Type B pancreatic cell (in vitro differentiated cells): ENCODE measurements at places on chromosomes 2 and 18.

DNA sequence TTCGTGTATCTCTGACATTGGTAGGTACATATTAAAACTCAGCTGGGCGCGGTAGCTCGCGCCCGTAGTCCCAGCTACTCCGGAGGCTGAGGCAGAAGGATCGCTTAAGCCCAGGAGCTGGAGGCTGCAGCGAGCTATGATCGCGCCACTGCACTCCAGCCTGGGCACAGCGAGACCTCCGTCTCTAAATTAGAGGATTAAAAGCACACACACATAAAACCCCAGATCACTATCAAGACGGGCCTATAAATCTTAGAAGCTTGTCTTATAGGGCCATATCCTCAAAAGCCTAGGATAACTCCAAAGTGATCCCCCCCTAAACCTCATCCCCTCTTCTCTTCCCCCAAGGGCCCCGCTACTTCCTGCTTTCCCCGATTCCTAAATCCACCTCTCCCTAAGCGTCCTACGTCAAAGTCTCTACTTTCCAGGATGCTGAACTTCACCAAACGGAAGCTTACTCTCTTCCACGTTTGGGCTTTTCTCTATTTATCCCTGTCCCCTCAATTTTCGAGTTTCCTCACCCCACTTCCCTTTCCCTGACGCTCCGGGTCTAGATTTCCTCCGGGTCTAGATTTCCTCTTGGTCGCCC, 707 bp downstream of the KRCC1 start:
- no peak for DNase-seq

DNA sequence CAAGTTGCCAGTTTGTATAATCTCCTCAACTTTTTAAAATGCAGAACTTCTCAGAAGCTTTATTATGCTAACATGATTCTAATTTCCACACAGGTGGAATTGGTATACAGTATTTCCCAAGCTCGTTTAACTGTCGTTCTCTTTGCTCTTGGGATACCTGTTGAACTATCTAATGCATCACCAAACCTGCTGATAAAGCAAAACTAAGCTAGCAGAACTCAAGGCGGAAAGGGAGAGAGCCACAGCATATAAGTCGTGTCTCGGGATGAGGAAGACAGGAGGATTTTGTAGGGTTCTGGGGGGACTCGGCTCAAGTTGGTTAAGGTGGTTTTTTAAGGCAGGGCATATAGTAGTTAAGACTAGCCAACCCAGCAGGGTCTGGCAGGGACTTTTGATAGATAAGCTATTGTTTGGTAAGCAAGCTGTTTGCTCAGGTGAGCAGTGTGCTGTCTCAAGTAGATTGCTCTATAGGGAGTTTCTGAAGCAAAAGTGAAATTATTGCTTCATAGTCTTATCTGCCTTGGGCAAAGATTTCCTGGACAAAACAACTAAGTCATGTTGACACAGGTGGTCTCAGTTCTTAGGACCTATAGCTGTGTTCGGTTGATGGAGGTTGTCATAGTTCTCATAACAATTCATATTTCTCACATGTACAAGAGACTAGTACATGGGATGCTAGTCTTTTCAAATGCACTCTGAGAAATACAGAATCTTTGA, 28.2 kb upstream of the CHRNA1 start:
- DNase-seq: no peak

DNA sequence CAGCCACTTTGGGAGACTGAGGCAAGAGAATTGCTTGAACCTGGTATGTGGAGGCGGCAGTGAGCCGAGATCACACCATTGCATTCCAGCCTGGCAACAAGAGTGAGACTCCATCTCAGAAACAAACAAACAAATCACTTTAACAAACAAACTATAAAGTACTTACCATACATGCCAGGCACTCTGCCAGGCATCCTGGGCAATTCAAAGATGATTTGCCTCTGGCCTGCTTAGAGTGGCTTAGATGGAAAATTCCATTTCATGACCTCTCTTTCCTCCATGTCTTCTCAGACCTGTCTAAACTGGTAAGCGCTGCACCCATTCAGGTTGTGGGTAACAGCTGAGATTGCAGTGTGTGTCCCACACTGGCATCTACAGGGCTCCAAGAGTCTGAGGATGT, 273.2 kb downstream of the BCL2 start:
- DNase-seq: no peak

DNA sequence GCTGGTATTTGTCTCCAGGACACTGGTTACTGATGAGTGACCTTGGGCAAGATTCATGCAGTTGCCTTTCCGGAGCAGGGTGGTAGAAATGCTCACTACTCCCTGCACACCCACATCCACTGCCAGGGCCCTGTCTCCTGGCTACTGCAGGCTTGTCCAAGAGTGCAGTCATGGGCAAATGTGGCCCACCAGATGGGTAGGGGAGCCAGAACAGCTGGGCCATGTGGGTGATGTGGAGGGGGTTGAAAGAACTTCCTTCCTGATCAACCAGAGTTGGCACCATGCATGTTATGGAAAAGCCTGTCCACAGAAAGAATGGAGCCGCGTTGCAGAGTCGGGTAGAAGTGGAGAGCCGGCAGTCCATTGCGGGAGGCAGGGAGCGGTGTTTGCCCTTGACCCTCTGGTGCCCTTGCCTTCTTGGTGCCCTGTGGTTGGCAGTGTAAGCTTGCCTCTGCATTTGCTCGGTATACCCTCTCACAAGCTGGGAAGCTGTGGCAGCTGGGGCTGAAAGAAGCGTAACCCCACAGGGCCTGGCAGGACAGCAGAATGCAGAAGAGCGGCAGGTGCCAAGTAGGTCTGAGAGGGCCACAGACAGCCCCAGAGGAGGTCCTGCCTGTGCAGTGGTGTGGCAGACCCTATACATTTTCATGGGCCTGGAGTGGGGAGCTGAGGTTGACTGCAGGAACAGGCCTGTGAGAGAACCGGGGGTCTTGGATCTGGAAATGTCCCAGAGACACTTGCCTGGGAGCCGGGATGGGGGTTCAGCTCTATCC, 253.2 kb downstream of the TFCP2L1 start:
- DNase-seq: peak; percentile 59

DNA sequence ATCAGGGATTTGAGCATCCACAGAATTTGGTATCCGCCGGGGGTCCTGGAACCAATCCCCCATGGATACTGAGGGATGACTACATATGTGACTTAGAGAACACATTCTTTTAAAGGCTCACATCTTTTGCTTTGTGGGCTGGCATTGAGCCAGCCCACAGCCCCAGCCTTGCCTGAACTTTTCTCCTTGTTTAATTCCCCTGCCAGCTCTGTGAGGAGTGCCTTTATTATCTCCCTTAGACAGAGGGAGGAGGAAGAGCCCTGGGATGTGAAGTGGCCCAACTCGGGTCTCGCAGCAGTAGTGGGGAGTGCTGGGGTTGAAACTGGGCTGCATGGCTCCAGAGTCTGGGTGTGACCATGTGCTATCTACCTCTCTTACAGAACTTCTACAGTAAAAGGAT, 7.6 kb downstream of the TTC39C start:
- DNase-seq: no peak

GRCh38 chr2:80303909-80304837, at the start of gene LRRTM1:
LRRTM1 (minus strand) TSS chr2:80304752; CDS start chr2:80303819, 933 bp downstream.
- peak; percentile 69 for DNase-seq

DNA sequence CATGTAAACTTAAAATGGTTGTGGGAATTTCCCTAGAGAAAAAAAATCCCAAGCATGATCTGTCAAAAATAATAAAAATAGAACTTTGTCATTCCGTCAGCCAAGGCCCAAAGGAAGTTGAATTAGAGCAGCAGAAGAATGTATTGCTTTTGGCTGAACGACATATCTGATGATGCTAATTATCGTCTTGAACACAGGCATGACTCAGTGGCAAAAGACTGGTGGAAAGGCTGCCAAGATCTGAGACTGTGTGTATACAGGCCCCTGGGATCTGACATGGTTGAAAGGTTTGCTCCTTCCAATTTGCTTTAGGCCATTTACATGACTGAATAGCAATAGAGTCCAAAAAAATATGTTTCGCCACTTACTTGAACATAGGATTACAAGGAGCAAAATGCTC, 1057.1 kb upstream of the CRIM1 start:
- no peak for DNase-seq

GRCh38 chr2:229650901-229651300, 63.5 kb downstream of the DNER start:
- no peak for DNase-seq

DNA sequence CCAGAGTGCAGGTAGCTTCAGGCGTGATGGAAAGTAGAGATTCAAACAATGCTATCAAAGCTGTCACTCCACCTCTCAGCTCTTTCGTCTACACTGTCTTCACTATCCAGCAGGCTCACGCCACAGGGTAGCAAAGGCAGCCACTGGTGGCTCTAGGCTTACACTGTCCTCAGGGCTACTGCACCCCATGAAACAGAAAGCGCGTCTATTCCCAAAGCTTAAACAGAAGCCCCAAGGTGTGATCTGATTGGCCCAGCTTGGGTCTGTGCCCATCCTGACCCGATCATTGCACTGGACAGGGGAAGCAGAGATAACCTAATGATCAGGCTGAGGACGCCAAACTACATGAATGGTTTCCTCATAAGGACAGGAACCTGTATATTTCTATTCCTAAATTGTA, 100.1 kb downstream of the PDCL3 start:
- no peak for DNase-seq

- no peak for DNase-seq
Measured at GRCh38 chr2:156512451-156512850, 76.3 kb downstream of the GPD2 start.

DNA sequence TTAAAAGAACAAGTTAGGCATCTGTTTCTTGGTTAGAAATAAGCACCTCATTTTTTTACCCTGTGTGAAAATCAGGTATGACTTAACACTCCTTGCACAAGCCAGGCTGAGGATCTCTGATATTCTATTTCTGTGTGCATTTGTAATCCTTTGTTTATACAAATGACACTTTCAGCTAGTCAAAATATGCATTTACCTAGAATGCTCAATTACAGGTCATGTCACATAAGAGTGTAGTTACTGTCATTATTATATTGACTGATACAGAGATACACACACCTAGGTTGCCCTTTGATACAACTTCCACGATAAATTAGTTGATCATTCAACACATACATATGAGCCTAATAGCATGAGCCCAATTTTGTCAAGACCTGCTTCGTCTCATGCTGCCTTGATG, 144.3 kb downstream of the CHST9 start:
- no peak for DNase-seq

DNA sequence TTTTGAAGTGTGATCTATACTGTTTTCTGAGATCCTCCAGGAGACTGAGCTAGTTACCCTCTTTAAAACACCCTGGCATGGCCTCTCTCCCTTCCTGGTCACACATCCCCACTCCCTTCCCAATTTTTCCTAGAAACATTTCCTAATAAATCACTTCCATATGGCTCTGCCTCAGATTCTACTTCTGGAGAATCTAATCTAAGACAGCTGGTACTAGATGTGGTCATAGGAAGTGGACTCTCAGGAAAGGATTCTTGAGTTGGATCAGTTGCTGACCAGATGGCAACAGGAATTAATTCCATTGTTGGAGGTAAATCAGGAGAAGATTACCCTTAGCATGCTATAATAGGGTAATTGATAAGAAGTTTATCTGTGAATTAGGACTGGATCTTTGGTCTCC, 310.5 kb downstream of the SATB2 start:
- no peak for DNase-seq

- no peak for DNase-seq
Measured at GRCh38 chr2:237199577-237199976, 113.9 kb downstream of the COPS8 start.

- DNase-seq: no peak
Measured at GRCh38 chr2:3299703-3300102, 77.9 kb downstream of the EIPR1 start.

DNA sequence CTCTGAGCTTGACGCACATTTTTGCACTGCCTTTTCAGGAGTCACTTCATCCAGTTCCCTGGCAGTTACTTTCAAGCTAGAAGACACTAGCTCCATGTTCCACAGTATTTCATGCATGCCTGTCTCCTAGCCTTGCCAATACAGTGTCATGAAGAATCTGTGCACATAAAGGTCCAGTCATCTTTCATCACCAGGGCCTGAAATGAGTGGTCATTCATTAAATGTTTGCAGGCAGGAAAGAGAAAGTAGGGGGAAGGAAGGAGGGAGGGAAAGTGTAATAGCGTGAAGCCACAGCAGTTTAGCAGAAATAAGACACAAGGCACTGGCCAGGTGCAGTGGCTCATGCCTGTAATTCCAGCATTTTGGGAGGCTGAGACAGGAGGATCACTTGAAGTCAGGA, 92.4 kb upstream of the COPS8 start:
- peak; percentile 6 for DNase-seq

GRCh38 chr18:79678665-79679551, 695 bp upstream of the CTDP1 start:
- peak; percentile 98 for DNase-seq

DNA sequence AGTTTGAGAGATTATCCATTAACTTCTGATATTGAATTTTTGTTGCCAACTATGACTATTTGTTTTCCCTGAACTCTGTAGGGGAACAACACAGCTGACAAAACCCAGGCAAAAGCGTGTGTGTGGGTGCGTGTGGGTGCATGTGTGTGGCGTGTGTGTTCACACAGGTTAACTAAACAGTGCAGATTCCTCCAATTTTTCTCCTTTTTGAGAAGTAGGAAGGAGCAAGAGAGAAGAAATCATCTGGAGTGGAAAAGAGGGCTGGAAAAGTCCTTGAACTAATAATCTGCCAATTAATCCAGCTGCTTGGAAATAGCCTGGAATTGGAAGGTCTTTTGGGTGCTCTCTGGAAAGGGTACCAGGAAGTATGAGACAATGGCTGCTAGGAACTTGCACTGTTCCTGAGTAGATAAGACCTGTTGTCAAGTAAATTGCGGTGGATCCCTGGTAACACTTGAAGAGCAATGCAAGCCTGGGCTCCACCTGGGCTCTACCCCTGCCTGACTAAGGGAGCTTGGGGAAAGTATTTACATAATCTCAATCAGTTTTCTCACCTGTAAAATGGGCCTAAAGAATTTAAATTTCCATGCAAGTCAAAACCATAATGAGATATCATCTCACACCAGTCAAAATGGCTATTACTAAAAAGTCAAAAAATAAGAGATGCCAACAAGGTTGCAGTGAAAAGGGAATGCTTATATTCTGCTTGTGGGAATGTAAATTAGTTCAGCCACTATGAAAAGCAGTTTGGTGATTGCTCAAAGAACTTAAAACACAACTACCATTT, 40.5 kb upstream of the IL1R1 start:
- DNase-seq: no peak

DNA sequence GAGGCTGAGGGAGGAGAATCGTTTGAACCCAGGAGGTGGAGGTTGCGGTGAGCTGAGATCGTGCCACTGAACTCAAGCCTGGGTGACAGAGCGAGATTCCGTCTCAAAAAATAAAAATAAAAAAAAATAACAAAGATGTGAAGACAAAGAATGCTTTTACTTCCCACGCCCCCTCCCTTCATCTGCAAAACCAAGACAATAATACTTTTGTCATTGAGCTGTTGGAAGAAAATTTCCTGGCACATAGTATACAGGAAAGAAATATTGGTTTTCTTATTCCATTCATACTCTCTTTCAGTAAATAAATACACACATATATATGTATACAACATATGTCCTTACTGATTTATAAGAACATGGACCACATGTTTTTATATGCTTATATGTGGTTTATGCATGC, 12.2 kb downstream of the GREB1 start:
- DNase-seq: no peak

GRCh38 chr18:61860302-61860701, 32.5 kb downstream of the RNF152 start:
- no peak for DNase-seq

GRCh38 chr18:3889803-3890202, 439.8 kb downstream of the TGIF1 start:
- no peak for DNase-seq
